ENCODE measurements at places on chromosomes 1 and 21.

DNA sequence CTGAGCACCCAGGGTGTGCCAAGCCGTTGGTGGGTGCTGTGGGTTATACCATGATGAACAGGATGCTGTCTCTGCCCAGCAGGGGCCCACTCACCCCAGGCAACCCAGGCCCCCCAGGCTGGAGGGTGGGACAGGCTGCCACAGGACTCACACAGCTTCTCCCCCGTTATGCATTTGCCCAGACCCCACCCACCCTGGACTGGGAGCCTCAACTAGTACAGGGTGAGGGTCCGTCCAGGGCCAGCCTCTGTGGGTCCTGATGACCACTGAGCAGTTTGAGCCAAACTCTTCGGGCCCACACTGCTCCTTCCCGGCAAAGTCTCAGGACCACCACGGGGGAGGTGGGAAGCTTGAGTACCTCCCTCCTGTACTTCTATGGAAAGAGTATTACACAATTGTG is 3.8 kb upstream of the PRELP start:
- DNase-seq, result no peak

DNA sequence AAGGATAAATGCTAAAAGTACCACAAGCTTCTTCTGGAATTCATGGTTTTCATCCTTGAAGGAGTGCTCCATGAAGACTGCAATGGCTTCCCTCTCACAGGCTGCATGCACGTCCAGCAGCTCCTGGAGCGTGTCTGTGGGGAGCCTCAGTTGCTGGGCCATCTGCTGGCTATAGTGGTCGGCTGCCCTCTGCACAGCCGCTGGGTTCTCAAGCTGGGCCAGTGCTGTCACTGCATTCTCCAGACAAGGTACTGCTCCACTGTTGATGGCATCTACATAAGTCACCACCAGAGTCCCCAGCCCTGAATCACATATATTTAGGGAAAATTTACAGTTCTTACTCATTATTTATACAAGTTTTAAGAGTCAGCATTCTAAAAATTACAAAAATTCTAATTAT is 8.7 kb downstream of the GBP4 start:
- DNase-seq, result no peak

- peak; percentile 42 for DNase-seq
Measured at GRCh38 chr1:31745096-31745945, 18.8 kb downstream of the ADGRB2 start.

- no peak for DNase-seq
Measured at GRCh38 chr21:39840373-39841097, 26.7 kb upstream of the PCP4 start.

DNA sequence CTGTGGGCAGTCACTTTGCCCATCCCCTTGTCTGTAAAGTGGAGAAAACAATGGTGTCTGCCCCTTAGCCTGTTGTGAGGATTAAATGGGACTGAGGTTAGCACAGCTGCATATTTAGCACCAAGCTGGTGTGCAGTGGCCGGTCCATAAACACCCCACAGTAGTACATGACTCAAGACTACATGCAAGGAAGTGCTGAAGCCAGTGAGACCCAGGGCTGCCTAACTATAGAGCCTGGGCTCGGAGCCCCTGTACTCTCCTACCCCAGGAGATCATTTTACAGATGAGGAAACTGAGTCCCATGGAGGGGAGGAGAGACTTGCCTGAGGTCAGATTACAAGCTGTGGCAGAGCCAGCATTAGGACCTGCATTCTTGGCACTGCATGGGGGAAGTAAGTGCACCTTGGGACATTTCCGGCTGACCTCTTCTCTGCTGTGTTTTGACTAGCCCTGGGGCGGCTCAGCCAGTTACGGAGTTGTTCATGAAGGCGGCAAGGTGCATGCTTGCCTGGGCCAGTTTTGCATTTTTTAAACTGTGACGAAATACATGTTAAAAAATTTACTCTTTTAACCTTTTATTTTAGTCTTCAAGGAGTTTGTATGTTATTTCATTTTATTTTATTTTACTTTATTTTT is 3.2 kb downstream of the SERINC2 start:
- no peak for DNase-seq

DNA sequence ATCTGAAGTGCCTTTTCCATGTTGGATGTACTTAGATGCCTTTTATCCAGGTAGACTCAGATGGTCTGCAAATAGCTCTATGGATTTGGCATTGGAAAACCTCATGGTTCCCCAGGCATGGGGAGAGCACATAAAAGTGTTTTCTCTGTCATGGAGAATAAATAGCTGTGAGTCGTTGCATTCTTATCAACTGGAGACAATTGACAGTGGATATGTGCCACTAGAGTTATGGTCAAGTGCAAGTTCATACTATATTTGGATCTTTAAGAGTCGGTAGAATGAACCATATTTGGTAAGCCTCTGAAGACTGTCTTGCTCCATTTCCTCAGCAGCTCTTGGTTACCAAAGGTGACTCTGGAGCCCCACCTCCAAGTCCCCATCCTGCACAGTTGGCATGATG is 83.7 kb downstream of the ROR1 start:
- DNase-seq, result no peak

DNA sequence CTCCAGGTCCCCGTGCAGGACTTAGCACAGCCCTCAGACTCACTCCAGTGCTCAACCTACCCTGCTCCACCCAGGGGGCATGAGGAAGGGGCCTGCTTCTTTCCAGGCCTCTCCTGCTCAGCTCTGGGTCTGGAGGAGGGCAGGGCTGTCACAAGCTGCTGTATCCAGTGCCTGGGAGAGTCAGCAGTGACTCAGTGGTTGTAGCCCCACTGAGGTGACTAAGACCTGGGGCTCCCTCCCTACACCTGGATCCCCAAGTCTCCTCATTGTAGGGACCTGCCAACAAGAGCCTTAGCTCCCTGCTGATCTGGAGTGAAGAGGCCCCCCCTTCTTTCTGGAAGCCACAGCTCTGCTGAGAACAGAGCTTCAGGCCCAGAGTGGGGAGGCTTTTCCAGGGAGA is 36.1 kb upstream of the FAM131C start:
- no peak for DNase-seq

- no peak for DNase-seq
Measured at GRCh38 chr1:156221986-156222692, 9.3 kb downstream of the PMF1 start.

DNA sequence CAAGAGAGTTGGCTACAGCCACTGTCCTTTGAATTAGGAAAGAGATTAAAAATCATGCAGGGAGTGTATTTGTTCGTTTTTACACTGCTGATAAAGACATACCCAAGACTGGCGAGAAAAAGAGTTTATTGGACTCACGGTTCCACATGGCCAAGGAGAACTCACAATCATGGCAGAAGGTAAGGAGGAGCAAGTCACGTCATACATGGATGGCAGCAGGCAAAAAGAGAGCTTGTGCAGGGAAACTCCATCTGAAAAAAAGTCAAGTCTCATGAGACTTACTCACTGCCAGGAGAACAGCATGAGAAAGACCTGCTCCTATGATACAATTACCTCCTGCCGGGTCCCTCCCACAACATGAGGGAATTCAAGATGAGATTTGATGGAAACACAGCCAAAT is 1595.2 kb downstream of the KCNT2 start:
- no peak for DNase-seq

DNA sequence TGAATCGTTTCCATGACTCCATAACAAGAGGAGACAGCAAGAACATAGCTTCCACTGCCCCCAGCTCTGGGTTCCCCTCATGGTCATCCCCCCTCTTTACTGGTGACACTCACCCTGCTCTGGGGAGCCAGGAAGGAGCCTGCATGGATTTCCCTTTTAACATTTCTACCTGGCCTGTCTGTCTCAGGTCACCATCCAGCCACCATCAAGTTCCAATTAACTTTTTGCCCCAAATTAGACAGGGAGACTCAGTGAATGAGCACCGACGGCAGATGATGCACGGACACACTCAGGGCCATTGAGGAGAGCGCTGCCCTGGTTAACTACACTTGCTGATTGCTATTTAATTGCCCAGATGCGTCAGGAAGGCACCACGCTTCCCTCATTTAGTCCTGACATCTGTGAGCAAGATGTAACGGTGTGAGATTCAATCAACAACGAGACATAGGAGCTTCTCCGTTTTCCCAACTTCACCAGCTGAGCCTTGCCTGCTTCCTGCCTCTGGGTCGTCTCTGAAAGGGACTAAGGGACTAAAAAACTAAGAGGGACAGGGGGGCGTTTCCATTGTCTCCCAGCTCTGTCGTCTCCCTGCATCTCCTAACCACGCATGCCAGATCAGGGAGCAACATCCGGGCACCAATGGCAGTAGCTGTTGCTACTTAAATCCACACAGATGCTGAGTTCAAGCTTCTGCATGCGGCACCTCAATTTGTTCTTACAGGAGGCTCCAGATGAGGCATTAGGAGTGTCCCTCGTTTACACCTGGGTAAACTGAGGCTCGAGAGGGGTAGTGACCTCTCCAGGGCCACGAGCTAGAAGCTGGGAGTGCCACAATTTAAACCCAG is 426.7 kb downstream of the NPHP4 start:
- no peak for DNase-seq

DNA sequence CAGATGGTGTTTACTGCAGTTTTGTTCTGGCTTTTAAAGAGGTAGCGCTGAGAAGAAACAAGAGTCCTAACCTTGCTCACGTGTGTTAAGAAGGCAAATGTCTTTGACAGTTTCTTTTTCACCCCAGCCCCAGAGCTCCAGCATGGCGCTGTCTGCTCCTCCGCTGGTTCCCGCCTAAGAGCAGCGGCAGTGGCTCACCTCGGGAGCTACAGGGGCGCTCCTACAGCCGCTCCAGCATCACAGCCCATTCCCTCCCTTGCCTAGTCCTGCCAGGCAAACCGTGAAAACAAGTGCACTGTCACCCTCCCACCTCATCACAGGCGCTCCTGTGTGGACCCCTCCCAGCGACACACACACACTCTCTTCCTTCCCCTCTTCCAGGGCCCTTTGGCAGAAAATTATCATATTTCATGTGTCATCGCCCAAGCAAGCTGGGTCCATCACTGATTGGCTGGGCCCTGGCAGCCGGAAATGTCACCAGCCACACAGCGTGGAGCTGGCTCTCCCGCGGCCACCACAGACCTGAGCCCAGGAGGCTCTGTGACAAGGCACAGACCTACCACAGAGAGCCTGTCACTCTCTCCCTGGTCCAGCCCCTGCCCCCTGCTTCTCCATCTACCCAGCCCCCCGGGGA is 1.2 kb upstream of the HIVEP3 start:
- peak; percentile 61 for DNase-seq

- DNase-seq, result no peak
Measured at GRCh38 chr1:184002071-184002470, 35.5 kb downstream of the COLGALT2 start.

GRCh38 chr1:65177457-65177856 is 29.5 kb downstream of the AK4 start:
- no peak for DNase-seq

DNA sequence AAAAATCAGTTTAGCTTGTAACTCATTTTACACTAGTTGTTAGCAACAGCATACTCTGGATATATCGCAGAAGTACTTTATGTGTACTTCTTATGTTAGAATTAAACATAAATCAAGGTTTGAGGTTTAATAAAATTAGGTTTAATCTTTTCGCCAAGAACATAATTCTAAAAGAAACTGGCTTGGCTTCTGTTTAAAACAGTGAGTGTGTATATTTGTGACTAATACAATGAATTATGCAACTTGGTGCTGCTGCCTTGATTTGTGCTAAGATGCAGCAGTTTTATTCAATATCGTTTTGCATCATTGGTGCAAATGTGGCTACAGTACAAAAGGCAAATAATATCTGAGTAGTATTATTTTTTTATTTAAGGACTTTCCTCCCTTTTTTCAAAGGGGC is 44.8 kb downstream of the USP25 start:
- no peak for DNase-seq

GRCh38 chr1:247118946-247119446 is 14.8 kb upstream of the ZNF669 start:
- no peak for DNase-seq

DNA sequence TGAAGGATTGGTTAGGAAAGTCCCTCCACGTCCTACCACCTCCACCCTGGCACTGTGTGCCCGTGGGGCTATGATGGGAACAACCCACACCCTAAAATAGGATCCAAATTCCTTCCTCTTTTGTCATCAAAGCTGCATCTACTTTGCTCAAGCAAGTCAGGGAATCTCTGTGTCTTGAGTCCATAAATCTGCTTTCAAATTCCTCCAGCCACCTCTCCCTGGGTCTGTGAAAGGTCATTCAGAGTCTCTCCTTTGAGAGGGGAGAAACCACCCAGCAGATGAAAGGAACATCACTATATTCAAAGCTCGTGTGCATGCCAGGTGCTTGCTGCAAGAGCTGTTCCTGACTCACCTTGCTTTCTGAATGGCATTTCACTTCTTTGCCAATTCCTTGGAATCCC is 243.6 kb downstream of the TM2D1 start:
- DNase-seq, result no peak

DNA sequence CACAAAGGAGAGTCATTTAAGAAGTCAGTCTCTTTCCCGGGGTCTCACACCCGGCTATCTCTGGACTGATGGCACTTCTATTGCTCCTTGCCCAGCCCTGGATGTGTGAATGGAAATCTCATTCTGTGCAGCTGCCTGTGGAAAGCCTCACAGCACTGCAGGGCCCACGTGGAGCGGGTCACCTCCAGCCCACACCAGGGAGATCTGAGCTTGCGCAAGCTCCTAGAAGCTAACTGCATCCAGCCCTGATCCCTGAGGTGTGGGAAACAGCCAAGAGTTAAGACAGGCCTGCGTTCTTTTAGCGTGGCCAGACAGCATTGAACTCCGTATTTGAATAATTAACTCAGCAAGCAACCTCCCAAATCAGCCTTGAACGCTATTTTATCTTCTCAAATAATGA is 150.5 kb downstream of the LRIG2 start:
- DNase-seq, result no peak

DNA sequence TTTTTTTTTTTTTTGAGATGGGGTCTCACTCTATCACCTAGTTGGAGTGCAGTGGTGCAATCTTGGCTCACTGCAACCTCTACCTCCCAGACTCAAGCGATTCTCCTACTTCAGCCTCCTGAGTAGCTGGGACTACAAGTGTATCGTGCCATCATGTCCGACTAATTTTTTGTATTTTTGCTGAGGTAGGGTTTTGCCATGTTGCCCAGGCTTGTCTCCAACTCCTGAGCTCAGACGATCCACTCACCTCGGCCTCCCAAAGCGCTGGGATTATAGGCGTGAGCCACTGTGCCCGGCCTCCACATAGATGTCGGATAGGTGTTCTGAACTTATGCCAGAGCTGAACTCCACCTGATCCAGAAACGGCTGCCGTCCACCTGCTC is 21.1 kb downstream of the PLEKHM2 start:
- DNase-seq, result no peak

DNA sequence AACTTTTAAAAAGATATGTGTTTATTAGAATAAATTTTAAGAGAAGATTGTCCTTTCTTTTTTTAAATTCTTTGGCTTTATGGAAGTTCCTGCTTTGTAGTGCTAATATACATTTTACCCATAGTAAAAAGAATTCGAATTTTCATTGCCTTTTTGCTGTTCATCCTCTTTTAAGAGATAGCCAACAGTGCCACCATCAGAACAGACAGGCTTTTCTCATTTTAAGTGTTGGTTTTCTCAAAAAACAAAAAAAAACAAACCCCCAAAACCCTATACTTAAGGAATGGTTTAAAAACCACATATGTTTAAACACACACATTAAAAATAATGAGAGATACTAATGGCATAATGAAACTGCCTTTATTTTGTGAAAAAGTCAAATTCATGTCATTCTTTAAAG is 118.8 kb downstream of the NEK7 start:
- DNase-seq, result no peak
